ENCODE measurements at places on chromosomes 11 and 22. TPM values are rescaled to one million over a fixed set of nuclear protein-coding genes. Genes with fewer than 3 reads are reported as not detected.

GRCh38 chr22:21802056-21802455 is 65.4 kb downstream of the MAPK1 start:
- H3K27ac ChIP-seq = no peak overlapping the region
- peaks cover 11% of the 10 kb centered on the region for H3K4me1 ChIP-seq
- no peak overlapping the region for H3K4me3 ChIP-seq
- DNase-seq = no peak
- H3K36me3 ChIP-seq = peaks cover 9% of the 10 kb centered on the region

- H3K27me3 ChIP-seq = no peaks in the 10 kb centered on the region
- H3K36me3 ChIP-seq = no peaks in the 10 kb centered on the region
- H3K27ac ChIP-seq = no peak overlapping the region
- no peaks in the 10 kb centered on the region for H3K4me1 ChIP-seq
Observed at GRCh38 chr22:48799227-48799970, 1028.3 kb downstream of the BRD1 start.

DNA sequence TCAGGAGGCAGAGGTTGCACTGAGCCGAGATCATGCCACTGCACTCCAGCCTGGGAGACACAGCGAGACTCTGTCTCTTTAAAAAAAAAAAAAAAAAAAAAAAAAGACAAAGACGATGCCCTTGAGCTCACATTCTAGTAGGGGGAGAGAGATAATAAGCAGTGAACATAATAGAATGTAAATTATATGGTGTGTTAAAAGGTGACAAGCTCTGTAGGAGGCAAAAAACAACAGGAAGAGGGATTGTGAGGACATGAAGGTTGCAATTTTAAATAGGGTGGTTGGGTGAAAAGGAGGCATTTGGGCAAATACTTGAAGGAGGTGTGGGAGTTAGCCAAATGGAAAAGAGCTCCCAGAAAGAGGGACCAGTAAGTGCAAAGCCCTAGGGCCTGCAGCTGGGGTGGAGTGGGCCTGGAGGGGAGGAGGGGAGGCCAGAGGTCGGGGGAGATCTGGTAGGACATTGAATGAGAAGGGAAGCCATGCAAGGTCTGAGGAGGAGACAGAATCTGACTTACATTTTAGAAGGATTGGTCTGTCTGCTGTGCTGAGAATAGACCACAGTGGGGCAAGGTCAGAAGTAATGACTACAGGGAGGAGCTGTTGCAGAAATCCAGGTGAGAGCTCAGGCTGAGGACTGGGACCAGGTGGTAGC is 26.6 kb downstream of the P2RY2 start:
- peaks cover 6% of the 10 kb centered on the region for H3K27me3 ChIP-seq
- H3K36me3 ChIP-seq = no peaks in the 10 kb centered on the region
- H3K4me1 ChIP-seq = peaks cover 7% of the 10 kb centered on the region
- H3K4me3 ChIP-seq = no peak overlapping the region
- H3K27ac ChIP-seq = peak overlapping the region; percentile 21
- DNase-seq = no peak

- no peak overlapping the region for H3K27ac ChIP-seq
- no peaks in the 10 kb centered on the region for H3K36me3 ChIP-seq
- peaks cover 2% of the 10 kb centered on the region for H3K4me1 ChIP-seq
- H3K4me3 ChIP-seq = no peak overlapping the region
- peaks cover 28% of the 10 kb centered on the region for H3K27me3 ChIP-seq
Observed at GRCh38 chr11:87006035-87006434, 31.7 kb upstream of the TMEM135 start.

SYT12 gene
- not detected for total RNA-seq

DNA sequence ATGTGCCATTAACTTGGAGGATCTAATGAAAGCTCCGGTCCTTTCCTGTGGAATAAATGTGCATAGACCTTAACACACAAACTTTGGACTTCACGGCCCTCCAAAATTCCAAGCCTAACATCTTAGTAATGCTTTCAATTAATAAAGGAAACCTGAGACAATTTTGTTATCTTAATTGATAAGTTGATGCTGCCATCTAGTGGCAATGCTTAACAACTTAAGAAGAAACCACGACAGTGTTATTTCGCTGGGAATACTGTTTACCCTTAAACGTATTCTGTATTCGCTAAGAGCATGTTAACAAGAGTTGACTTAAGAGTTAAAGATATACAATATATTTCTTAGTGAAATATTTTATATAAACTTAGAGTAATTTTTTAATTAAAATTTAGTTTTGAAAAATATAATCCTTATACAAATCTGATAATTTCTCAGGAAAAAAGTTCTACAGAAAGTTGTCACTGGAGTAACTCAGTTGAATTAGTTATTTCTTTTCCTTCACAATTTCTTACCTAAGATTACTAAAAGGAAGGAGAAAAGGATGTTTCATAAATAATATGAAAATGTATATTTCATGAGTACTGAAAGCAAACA is 35.0 kb upstream of the OR9G4 start:
- peaks cover 6% of the 10 kb centered on the region for H3K27me3 ChIP-seq
- no peaks in the 10 kb centered on the region for H3K4me1 ChIP-seq
- DNase-seq = no peak
- H3K36me3 ChIP-seq = no peaks in the 10 kb centered on the region
- peak overlapping the region; percentile 21 for H3K4me3 ChIP-seq
- no peak overlapping the region for H3K27ac ChIP-seq

- peak overlapping the region; percentile 69 for H3K27ac ChIP-seq
- H3K27me3 ChIP-seq = no peaks in the 10 kb centered on the region
- no peaks in the 10 kb centered on the region for H3K36me3 ChIP-seq
- peaks cover 19% of the 10 kb centered on the region for H3K4me1 ChIP-seq
Observed at GRCh38 chr22:46657996-46658947, 38.1 kb downstream of the GRAMD4 start.

DNA sequence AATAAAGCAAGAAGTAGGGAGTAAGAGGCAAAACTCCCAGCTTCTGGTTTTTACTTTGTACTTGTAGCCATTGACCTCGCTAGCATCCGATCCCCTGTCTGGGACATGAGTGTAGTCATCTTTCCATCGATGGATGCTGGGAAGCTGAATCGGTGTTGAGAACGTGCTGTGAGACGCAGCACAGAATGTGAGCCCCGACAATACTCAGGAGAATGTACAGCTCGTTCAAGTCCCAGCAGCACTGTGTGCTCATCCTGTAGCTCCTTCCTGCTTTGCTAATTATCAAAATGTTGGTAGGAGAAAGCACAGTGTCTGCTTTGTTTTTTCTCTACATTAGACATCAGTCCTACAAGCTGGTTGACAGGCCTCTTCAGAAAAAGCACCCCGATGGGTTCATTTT is 56.6 kb downstream of the JAM3 start:
- peaks cover 11% of the 10 kb centered on the region for H3K4me1 ChIP-seq
- no peak for DNase-seq
- H3K27me3 ChIP-seq = peaks cover 39% of the 10 kb centered on the region
- peaks cover 4% of the 10 kb centered on the region for H3K36me3 ChIP-seq

All from T-helper 17 cell (primary cell).